ENCODE measurements at places on chromosomes 11 and 22.

- DNase-seq: no peak
Measured at GRCh38 chr11:107860688-107861087, 2.1 kb upstream of the SLC35F2 start.

DNA sequence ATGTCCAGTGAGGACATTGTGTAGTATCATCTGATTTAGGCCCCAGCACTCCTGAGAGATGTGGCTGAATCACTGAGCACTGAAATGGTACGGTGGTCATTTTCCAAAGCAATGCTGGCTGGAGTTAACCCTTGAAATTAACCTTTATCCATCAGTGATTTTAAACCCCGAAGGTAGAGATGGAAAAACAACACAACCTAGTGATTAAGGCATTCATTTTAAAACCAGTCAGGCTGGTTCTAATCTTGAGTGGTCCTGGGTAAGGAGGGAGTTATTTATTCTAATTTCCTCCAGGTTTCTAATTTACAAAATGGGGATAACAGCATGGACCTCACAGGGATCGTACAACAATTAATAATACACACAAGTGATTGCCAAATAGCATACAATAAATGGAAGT, 6.6 kb upstream of the CSNK2A3 start:
- no peak for DNase-seq

DNA sequence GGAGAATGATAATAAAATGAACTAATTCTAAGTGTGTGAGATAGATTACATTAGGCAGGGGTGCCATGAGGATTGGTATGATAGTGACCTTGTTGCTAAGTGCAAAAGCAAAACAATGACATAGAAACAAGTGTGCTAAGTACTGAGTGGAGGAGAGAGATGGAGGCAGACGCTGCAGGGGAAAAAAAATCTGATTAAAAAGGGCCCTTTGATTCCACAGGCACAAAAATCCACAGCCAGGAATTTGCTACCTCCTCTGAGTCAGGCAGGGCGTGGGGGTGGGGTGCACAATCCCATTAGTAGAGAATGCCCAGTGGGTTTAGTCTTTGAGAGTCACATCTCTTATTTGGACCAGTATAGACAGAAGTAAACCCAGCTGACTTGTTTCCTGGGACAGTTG, at the start of gene CNTF:
Gene CNTF, plus strand, starts transcription at position 322 of the 400 bp plus-strand sequence. CDS start 88 bp downstream, outside the sequence.
- no peak for DNase-seq

DNA sequence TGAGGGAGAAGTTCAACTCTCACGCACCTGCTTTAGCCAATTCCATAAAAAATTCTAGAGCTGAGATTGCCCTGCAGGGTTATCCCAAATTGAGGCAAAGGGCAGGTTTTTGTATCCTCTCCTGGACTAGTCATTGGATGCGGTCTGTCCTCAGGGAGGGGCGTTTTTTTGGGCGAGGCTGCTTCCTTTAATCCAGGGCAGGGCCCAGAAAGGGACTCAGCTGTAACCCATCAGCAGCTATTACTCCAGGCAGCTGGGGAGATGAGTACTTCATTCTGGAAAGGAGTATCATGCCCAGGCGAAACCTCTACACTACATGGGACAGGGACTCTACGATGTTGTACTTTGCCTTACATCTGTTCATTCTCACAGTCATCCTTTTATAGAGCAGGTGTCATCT, 103.3 kb downstream of the SCN3B start:
- DNase-seq: no peak

DNA sequence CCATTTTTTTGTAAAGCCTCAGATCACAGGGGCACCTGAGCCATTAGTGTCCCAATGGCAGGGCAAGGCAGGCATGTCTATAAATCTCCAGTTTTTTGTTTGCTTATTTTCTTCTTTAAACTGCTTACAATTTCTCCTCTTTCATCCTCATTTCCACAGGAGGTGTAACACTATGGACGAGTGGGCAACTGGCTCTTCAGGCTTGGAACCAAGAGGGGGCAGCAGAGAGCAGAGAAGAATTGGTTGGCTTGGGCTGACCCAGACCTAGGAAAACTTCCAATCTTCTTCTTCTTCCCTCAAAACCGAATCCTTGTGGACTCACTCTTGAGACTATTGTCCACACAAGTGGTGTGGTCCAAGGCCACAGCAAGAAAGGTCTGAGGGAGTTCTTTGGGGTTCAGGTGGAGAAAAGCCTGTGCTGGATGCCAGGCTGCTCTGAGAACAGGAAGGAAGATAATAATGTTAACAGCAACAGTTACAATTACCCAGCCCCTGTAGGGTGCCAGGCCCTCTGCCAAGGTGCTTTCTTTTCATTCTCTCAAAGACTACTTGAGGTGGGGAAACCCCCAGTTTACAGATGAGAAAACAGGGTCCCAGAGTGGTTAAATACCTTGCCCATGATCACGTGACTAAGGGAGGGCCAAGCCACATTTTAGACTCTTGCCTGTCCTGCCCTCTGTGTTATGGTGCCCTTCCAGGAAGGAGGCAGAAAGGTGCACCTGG, 70.7 kb upstream of the E2F8 start:
- DNase-seq: peak; percentile 51

DNA sequence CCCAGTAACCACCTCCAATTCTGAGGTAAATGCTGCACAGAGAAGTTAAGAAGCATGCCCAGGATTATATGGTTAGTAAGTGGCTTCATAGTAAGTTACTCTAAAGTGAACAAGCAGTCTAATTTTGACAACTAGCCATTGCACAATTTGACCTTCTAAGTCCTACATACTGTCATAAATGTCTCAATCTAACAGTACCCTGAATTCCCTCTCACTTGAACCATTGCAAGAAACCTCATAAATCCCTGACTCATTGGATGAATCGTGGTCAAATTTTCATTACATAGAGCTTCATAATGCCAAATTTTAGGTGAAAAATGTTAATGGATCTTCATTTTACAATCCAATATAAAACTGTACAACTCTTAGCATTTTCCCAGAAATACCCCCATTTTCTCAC, 217.3 kb upstream of the GRIA4 start:
- no peak for DNase-seq

DNA sequence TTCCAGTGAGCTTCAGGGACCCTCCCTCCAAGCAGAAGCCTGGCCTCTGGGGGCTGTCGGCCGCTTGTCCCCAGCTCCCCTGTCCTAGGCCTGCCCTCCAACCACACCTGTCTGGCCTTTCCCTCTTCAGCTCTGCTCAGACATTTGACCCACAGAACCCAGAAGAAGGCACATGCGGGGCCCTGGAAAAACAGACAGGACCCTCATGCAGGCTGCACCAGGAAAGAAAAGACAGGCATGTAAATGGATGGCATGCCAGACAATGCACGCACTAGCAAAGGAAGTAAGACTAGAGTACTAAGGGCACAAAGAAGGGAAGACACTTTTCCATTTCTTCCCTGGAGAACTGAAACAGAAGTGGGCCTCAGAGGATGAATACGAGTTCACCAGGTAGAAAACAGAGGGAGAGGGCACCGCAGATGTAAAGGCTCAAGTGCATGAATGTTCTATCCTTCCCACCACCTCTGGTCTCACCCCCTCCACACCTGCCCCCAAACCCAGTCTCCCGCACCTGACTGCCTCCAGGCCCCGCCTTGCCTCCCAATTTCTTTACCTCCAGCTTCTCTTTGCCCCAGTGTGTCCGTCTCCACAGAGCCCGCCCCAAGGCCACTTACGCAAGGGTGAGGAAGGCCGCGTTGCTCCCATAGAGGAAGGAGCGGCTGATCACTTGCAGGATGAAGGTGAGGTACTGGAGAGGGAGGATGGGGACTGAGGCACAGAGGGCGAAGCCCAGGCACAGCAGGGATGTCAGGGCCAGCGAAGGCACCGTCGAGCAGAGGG, 17.4 kb downstream of the SLC43A3 start:
- no peak for DNase-seq

GRCh38 chr11:124892146-124892545, 5.5 kb downstream of the ROBO4 start:
- DNase-seq: no peak

- DNase-seq: no peak
Measured at GRCh38 chr22:32649515-32650200, 151.8 kb upstream of the TIMP3 start.

GRCh38 chr11:86617502-86617901, 54.9 kb downstream of the ME3 start:
- no peak for DNase-seq

GRCh38 chr11:133576351-133576750, 44.0 kb upstream of the OPCML start:
- no peak for DNase-seq

DNA sequence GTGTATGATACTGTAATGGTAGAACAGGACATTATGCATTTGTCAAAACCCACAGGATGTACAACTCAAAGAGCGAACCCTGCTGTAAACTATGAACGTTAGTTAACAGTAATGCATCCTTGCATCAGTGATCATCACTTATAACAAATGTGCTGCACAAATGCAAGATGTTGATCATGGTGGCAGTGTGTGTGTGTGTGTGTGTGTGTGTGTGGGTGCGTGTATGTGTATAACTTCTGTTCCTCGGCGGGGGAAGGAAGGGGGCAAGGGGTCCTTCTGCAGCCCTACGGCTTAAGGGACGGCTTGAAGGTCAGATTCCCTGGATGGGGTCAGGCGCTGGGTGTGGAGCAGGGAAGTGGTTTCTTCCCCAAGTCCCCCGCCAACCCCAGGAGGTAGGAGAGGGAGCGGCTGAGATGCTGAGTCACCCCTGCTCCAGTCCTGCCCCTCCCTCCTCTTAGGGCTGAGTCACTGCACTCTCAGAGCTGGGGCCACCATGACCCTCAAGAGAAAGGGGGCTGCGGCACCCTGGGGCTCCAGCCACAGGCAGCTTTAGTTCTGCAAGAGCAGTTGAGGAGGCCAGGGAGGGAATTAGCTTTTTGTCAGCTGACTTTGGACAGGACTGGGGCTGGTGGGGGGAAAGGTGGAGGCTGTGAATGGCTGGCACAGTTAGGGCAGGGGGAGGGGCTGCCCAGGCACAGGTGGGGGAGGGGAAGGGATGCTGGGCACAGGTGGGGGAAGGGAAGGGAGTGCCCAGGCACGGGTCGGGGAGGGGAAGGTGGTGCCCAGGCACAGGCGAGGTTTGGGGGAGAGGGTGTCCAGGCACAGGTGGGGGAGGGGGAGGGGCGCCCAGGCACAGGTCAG, 8.8 kb upstream of the CTSD start:
- DNase-seq: no peak

GRCh38 chr11:2211113-2211971, 39.7 kb upstream of the TH start:
- peak; percentile 76 for DNase-seq

- no peak for DNase-seq
Measured at GRCh38 chr22:46047226-46047625, 70.3 kb upstream of the WNT7B start.

DNA sequence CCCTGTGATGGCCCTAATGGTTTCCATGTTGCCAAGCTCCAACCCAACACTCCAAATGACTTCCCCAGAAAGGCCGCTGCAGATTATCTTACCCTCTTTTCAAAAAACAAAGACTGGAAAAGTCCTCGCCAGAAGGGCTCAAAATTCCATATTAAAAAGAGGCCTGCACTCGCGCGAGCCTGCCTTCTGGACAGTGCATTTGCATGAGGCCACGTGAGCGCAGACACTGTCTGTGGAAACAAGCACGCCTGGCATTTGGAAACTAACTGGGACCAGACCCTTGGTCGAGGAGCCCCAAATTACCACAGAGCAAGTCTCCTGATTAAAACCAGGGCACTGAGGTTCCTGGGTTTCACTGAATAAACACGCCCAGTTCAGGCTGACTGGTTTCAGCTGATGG, 42.9 kb downstream of the ABTB2 start:
- no peak for DNase-seq

DNA sequence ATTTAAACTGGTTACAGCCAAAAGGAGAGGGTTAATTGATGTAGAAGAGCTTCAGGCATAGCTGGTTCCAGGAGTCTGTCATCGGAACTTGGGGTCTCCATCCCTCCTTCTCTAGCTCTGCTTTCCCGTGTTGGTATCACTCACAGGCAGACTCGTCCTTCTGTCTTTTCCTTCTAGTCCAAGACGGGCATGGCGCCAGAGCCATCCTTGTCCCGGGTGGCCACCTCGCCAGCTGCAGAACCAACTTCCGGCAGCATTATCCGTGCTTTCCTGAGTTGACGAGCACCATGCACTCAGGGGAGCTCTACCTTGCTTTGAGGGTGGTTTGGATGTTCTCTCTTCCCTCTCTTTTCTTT, 14.7 kb downstream of the LINC01488 start:
- DNase-seq: no peak

GRCh38 chr11:40246983-40247382, 1212.5 kb downstream of the LRRC4C start:
- DNase-seq: no peak

DNA sequence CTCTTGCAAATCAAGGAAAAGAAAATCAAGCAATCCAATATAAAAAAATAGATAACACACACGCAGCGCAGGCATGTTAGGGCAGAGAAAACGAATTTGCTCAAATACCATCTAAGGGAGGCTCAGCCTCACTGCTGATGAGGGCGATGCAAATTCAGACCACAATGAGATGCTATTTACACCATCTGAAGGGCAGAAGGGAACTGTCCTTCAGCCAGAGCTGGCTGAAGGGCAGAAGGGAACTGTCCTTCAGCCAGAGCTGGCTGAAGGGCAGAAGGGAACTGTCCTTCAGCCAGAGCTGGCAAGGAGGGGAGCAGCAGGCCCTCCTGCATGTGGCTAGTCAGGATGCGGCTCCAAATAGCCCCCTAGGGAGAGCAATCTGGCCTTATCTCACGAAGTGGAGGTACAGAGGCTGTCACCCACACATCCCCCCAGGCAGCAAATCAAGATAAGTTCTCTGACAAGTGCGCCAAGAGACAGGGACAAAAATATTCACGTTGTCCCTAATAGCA, 7.6 kb upstream of the SLC39A13 start:
- DNase-seq: no peak

DNA sequence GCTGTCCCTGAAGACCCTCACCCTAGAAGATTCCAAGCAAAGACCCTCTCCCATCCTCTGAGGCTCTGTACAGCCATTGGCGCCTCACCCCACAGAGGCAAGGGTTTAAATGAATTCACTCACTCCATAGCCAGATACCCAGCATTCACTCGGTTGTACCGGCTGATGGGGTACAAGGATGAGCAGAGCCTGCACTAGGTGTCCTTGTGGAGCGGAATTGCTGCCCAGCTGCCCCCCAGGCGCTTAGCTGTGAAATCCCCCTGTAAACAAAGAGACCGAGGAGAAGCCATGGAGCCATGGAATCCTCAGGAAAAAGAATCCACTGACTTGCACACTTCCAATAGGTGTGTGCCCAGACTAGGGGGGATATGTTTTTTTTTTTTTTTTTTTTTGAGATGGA, 117.3 kb downstream of the SHANK2 start:
- no peak for DNase-seq

GRCh38 chr11:65221026-65221425, 39.3 kb downstream of the CAPN1 start:
- no peak for DNase-seq
